NCI-H748 treated with DMSO at 0.1 percent for 48 hours (cell line): ENCODE measurements at places on chromosomes 16 and 17.

DNA sequence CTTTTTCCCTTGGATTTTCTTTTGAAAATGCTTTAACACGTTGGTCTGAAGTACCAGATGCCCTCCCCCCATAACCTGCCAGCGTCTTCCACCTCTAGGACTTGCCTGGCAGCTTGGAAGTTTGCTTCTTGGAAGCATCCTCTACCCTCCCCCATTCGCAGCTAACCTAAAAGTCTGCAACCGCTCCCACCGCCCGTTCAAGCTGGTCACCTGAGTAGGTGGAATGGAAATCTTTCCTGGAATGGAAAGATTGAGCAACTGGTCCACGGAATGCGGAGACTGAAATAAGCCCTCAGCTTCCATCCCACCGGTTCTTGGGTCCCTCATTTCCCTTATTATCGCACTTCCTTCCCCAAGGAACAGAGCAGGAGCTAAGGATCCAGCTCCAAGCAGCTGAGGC is 31.4 kb downstream of the HS3ST3B1 start:
- no peak for DNase-seq

DNA sequence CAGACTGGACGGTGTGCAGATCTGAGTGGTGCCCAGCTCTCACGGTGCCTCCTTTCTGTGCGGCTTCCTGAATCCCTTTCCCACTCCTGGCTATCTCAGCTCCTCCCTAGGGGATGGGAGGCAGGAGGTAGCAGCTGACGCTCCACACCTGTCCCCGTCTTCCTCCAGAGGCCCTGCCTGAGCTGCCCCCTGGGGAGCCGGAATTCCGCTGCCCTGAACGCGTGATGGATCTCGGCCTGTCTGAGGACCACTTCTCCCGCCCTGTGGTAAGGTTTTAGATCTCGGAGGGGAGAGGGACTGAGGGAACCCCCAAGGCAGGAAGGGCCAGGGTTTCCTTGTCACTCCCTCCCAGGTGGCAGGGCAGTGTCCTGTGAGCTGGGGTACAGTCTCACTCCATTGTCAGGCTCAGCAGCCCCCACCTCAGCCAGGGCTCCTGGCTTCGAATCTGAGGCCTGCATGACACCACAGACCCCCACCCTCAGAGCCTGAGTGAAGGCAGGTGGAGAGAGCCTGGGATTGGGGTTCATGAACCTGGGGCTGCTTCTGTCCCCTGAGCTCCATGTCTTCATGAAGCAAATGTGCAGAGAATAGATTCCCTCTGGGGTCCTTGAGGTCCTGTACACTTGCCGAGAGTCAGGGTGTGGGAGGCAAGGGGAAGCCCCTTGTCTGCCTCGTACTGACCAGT is 6.6 kb downstream of the DEF8 start:
- no peak for DNase-seq

- DNase-seq, result no peak
These were observed 242.6 kb upstream of the GSE1 start for GRCh38 chr16:85370543-85370880.

DNA sequence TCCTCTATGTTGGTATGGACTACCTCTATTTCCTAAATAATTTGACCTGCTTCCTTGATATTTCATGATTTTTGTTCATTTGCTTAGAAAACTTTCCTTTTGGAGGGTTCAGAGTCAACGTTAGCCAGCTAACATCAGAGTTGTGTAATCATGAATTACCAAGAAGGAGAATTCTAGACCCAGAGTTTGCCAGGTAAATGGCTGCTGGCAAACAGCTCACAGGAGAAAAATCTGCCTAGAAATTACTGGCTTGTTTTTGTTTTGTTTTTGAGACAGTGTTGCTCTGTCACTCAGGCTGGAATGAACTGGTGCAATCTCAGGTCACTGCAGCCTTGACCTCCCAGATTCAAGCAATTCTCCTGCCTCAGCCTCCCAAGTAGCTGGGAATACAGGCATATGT is 111.4 kb upstream of the SALL1 start:
- DNase-seq, result no peak
